ENCODE measurements at places on chromosomes 7 and 10. TPM values are rescaled to one million over a fixed set of nuclear protein-coding genes. Genes with fewer than 3 reads are reported as not detected.

OR13A1 gene
- total RNA-seq: not detected

MYO1G gene
- 0.25 TPM for total RNA-seq

SNX10 gene
- total RNA-seq: 17.7 TPM

CXCL12 gene
- total RNA-seq: 15.0 TPM

SPDYE18 gene
- 1.2 TPM for total RNA-seq

SEPHS1 gene
- total RNA-seq: 31.7 TPM

PKD2L1 gene
- 0.25 TPM for total RNA-seq

HEPACAM2 gene
- 0.25 TPM for total RNA-seq

Data from temporal lobe (tissue), 4 donors.